ENCODE measurements at places on chromosomes 12 and 14.

DNA sequence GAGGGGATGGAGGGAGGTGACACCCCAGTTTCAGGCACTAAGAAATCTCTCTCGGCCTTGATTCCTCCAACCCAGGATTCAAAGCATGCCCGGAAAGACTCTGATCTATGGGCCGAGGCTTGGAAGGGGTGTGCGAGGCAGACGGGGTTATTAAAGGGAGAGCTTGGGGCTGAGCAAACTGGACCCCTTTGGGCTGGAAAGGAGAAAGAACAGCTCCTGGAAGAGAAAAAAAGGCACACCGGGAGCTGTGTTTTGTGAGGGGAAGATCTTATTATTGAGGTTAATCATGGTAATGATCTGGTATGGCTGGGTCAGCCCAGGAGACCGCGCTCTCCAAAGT lies 5.7 kb upstream of the HOXC4 start:
- DNase-seq: no peak

GRCh38 chr12:49946086-49946485 lies 4.5 kb upstream of the AQP2 start:
- no peak for DNase-seq

GRCh38 chr12:49131894-49132461 lies 783 bp upstream of the TUBA1B start:
- no peak for DNase-seq

DNA sequence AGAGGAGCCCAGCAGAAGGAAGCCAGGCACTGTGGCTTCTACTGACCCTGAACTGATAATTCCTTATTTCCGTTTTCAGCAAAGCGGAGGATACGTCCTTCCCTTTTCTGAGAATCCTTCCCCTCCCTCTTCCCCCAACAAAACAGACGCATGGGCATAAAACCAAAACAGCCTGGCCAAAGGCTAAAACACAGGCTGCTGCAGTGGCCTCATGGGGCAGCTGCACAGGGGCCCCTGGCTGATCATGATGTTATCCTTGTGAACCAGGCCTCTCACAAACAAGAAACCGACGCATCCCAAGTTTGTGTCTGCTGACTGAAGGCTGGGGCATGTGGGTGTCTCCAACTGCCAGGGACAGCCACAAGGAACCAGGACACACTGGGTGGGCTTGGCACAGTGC lies 23.4 kb upstream of the STON2 start:
- DNase-seq: no peak

Data from naive thymus-derived CD8-positive, alpha-beta T cell (primary cell).